ENCODE measurements at places on chromosomes 16 and 17.

DNA sequence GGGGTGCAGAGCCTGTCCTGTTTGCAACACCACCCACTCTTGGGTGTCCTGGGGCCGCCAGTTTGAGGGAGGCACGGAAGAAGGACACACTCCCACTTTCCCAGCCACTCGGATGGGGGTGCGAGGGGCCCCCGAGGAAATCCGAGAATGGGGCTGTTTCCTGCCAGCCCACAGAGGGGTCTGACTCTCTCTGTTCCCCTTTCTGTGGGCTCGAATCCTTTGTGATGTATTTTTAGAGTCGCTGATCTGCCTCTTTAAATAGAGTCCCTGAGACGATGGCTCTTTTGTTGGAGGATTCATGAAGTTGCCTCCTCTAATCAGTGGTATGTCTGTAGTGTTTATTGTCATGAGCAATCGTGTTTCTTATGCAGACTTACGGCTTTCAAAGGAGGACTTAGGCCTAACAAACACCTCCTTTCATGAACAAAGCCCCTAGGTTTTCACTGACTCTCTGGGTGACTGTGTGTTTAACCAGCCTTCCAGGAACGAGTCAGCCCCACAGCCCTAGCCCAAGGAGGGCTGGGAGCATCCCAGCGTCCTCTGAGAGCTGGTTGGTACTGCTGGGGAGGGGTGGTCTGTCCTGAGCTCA, 29.1 kb downstream of the CIBAR2 start:
- DNase-seq: no peak

GRCh38 chr17:6512552-6512951, 43.8 kb downstream of the PITPNM3 start:
- no peak for DNase-seq

- no peak for DNase-seq
Observed at GRCh38 chr16:12583237-12583897, 220.3 kb downstream of the CPPED1 start.

DNA sequence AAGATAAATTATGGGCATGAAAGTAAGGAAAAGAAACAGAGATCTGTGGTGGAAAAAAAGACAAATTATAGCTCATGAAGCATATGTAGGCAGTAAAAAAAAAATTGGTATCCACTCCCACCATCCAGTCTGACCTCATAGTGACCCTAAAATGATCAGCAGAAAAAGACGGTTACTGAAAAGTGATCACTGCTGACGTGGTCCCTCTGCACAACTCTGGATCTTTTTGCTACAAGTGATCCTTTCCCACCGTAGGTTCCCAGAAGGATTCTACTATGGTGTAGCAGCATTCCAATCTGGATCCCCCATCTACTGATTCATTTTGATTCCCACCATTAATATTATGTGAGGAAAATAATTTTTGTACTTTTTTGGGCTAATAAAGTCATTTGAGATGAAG, 10.9 kb upstream of the CHST6 start:
- no peak for DNase-seq

DNA sequence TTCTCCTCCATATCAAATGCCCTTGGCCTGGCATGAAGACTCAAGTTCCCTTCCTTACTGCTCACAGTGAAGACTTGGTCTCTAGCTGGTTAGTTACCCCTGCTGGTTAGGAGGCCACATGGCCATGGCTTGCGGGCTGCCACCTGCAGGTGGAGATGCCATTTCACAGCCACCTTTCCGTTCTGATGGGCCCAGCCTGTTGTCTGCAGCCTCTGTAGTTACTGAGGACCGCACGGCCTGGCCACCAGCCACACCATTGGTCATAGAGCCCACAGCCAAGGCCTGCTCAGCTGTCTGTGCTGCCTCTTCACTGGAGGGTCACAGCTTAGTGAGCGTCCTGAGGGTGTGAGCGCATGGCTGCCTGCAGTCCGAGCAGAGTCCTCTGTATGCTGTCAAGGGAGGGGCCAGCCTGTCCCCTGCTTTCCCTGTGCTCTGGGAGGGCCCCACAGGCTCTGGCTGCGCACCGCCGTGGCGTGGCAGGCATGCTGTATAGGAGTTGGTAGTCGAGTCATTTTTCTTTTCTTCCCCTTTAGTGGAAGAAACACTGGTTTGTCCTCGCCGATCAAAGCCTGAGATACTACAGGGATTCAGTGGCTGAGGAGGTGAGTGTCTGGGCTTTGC, 59.2 kb downstream of the PLD6 start:
- DNase-seq: peak; percentile 66

DNA sequence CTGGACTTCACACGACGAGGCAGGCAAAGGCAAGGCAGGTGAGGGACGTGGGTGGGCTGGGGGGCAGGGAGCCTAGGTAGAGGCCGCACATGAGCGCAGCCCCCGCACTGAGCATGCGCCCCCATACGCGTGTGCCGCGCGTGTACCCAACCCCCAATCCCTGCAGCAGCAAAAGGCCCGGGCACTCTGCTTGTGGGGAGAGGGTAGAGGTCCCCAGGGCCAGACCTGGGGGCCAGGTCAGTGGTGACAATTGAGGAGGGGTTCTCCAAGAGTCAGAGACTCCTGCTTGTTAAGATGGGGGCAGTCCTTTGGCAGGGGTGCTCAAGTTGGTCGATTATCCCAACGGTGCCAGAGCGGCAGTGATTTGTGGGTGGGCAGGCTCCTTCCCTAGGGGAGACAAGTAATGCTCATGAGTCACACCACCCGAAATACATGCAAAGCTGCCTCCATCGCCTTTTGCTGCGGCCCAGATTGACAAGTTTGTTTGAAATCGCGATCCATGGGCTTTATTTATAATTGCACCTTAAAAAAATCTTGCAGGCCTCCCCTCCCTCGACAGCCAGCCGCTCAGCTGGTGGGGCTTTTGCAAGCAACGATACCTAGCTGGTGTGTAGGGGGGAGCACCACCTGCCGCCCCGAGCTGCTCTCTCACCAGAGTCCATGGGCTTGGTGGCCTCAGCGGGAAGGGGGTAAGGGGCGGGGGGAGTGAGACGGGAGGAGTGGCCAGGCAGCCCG, 1.1 kb upstream of the GIT1 start:
- no peak for DNase-seq

DNA sequence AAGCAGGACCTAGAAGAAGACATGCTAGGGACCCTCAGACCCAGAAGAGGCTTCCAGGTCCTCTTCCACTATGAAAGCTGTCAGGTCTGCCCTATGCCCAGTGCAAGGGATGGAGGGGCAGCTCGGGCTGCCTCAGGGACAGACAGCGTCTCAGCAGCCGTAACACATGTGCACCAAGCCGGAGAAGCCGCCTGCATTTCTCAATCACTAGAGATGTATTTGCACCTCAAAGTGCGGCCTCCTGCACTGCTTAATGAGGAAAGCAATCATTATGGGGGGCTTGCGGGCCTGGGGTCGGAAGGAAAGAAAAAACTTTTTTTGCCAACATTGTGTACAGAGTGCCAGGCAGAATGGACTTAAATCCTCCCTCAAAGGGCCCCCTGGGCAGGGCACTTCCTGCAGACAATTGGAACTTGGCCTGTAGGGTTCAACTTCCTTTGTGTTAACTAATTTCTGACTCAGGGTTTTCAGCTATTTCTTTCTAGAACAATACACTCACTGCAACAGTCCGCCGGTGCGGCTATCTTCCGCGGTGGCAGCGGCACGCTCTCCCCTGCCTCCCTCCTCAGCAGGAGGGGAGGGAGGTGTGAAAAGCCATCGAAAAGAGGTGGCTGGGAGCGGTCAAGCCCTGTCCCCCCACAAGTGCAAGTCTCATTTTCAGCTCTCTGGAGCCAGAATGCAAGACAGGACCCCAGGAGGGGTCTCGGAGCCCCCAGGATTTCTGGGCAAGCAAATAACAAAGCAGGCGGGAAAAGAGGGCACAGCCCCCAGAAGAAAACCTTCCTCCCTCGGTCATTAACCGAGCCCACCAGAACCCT, 101.2 kb downstream of the ZNF423 start:
- no peak for DNase-seq

DNA sequence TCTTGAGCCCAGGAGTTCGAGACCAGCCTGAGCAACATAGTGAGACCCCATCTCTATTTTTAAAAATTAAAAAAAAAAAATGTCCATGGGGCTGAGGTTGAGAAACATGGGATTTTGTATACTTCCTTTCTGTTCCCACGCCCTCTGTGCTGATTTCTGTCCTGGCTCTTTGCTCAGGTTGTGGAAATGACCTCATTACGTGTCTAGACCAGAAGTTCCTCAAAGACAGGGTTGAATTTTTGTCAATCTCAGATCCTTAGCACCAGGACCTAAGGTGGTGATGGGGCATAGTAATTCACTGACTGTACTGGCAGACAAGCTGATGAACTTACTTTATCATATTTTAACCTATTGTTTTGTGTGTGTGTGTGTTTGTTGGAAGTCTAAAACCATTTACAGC, 11.2 kb upstream of the HNF1B start:
- DNase-seq: no peak

- no peak for DNase-seq
Observed at GRCh38 chr16:23359092-23359760, 57.1 kb downstream of the SCNN1B start.

DNA sequence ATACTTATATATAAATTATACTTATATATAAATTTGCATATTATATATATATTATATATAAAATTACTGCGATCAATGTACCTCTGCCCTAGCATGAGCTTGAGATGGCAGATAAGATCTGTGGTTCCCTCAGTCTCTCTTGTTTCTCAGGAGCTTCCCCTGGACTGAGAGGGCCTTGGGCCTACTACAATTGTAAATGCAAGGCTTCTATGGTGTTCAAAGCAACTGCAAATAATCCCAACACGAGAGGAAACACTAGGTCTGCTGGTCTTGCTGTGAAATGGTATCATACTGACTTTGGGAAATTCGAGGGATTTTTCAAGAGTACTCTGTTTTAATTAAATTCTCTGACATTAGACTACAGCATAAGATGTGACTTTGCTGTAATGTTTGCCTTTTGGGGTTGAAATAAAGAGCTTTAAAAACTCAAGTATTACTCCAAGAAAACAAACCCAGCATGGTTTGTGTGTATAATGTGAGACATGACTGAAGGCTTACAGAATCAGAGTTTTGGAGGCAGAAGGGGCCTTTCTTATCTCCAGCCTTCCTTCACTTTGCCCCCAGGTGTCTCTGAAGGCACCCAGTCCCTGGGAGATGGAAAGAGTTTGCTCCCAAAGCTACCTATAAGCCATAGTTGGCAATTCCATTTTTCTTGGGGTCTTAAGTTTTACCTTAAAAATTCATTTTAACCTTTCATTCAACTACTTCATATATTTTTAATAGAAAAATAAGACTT, 24.2 kb downstream of the ACSM1 start:
- DNase-seq: no peak

DNA sequence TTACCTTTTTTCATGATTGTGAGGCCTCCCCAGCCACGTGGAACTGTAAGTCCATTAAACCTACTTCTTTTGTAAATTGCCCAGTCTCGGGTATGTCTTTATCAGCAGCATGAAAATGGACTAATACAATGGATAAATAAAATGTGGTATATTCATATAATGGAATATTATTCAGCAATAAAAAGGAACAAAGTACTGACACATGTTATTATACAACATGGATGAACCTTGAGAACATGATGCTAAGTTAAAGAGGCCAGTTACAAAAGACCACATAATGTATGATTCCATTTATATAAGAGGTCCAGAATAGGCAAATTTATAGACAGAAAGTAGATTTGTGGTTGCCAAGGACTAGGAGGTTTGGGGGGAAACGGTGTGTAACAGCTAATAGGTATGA, 5.3 kb downstream of the ERN1 start:
- no peak for DNase-seq

- DNase-seq: no peak
Observed at GRCh38 chr17:21021208-21021803, 21.5 kb downstream of the USP22 start.

- DNase-seq: no peak
Observed at GRCh38 chr17:6843241-6843880, 11.8 kb upstream of the TEKT1 start.

DNA sequence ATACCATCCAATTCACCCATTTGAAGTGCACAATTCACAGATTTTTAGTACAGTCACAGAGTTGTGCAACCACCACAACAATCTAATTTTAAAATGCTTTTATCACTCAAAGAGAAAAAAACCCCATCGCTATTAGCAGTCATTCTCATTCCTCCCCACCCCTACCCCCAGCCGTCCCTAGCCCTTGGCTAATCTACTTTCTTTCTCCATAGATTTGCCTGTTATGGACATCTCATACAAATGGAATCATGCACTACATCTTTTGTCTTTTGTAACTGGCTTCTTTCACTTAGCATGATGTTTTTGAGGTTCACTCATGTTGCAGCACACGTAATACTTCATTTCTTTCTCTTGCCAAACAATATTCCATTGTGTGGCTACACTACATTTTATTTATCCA, 20.4 kb downstream of the LYRM9 start:
- no peak for DNase-seq

DNA sequence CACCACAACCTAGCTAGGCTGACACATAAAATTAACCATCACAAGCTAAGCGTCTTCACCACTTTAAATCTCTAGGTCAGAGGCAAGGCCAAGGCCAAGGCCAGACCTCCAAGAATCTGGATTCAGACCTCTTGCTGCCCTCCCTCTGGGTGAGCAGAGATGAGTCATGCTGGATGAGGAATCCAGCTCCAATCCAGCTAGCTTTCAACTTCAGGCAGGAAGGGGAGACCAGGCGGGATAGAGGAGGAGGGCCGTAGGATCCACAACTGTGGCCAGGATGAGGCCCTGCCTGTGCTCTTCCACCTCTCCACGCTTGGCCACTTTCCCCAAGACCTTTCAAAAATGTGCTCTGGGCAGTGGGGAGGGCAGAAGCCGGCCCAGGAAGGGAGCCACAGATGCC, 14.7 kb downstream of the LRRC75A start:
- DNase-seq: no peak

- no peak for DNase-seq
Observed at GRCh38 chr17:82582213-82582612, 62.7 kb downstream of the FOXK2 start.

GRCh38 chr16:67965668-67966548, 2.5 kb downstream of the SLC12A4 start:
- DNase-seq: no peak

GRCh38 chr17:39110435-39111136, 40.9 kb downstream of the PLXDC1 start:
- DNase-seq: no peak

DNA sequence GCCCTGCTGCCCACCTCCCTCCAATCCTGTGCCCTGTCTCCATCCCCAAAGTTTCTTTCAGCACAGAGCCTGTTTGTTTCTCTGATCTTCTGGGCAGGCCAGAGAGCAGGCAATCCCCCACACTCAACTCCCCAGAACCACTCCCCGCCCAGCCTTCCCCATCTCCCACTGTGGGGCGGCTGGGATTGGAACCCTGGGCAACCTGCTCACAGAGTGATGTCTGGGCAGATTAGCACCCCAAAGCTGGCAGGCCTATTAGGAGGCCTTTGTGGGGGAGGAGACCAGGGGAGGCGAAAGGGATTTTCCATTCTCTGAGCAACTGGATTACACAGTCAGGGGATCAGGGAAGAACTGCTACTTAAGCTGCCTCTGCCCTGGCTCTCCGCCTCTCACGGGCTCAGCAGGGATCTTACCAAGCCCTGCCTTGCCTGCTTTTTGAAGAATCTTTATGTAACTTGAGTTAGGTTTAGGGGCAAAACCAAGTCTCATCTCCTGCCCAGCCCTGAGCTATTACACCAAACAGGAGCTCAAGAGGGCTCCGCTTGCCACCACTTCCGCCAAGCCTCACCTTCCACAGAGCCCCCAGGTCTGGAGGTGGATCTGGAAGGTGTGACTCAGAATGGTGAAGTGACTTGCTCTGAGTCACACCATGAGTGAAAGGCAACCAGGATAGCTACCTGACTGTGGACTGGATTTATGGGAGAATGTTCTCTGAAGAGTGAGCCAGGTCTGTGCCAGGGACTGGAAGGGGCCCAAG, 16.0 kb upstream of the LHX1 start:
- no peak for DNase-seq
